ENCODE measurements at places on chromosomes 3 and 15.

GRCh38 chr3:194748225-194748624, 62.5 kb downstream of the FAM43A start:
- DNase-seq: no peak

DNA sequence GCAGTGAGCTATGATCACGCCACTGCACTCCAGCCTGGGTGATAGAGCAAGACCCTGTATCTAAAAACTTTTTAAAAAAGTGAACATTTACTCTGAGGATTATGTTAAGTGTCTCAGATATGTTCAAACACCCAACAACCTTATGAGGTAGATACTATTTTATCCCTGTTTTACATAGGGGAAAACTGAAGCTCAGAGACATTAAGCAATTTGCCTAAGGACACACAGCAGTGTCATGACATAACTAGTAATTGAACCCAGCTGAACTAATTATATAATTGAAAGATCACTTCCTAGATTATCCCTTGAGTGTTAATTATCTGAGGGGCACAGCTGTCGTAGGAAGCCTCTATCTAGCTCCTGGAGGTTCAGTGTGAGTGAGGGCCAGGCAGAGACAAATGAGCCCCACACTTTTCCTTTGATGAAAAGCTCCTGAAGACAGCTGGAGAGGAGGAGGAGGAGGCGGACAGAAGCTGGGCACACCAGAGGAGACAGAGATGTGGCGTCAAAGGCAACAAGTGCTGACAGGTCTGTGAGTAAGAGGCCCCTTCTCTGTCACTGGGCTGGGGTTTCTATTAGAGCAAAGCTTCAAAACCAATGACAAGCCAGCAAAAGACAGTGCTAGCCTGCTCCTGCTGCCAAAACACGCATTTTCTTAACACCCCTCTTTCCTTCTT, 20.5 kb downstream of the TRH start:
- peak; percentile 31 for DNase-seq

- DNase-seq: peak; percentile 58
Observed at GRCh38 chr3:22960105-22960984, 242.8 kb upstream of the UBE2E2 start.

DNA sequence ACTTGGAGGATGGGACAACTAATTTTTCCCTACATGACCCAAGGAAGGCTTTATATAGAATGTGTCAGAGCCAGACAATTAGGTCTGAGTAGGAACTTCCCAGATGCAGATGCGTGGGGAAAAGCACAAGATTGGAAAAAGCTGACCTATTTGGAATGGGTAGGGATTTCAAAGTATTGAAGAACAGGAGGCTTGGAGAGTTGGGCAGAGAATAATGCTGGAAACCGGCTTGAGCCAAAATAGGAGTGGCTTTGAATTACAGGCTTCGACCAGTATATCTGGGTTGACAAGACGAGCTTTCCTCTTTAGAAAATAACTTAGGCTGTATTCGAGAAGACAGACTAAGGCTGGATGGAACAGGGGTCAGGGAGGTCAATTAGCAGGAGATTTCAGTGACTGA, 181.1 kb downstream of the GBE1 start:
- no peak for DNase-seq

- DNase-seq: no peak
Observed at GRCh38 chr3:20353286-20353685, 167.3 kb upstream of the SGO1 start.

GRCh38 chr15:29835301-29835700, 13.0 kb upstream of the TJP1 start:
- DNase-seq: peak; percentile 73

- DNase-seq: peak; percentile 27
Observed at GRCh38 chr3:119013951-119014350, 20.7 kb downstream of the IGSF11 start.

Measured in umbilical cord (tissue), 2 donors.